ENCODE measurements at places on chromosomes 2 and 18.

GRCh38 chr2:27262379-27263286 is at the start of gene SLC30A3:
SLC30A3 (minus strand) TSS chr2:27263047; CDS start chr2:27262906, 141 bp downstream.
- peak; percentile 68 for DNase-seq

- DNase-seq: no peak
Observed at GRCh38 chr2:239370403-239370802, 30.4 kb downstream of the HDAC4 start.

DNA sequence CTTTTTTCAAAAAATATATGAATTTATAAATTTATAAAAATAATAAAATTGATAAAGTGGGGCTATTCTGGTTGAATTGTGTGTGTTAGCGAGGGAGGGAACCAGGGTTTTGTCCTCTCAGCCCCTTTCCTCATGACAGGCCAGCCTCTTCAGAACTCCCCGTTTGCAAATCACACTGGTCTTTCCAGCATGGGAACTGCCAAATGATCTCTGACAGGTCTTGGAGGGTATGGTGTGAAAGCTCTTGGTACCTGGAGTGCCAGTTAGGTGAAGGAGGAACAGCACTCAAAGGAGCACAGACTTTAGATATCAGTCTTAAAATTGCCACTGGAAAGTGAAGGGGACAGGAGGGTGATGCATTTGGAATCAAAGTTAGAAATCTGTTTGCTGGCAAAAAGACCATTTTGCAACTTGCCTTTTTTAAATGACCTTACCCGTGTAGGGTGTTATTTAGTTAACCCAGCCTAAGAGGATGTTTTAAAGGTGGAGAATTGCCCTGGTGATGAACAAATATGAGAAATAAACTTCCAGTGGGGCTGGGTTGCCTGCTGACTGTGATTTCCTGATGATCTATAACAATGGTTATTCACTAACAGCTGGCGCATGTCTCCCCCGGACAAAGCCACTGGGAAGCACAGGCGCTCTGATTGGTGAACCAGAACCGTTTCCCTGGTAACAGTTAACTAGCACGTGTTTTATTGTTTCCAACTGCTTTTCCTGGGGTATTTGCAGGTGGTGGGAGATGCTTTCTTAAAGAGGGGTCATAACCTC is 85.3 kb upstream of the EFEMP1 start:
- peak; percentile 71 for DNase-seq

- DNase-seq: no peak
Observed at GRCh38 chr2:60271131-60271530, 282.3 kb downstream of the BCL11A start.

- no peak for DNase-seq
Observed at GRCh38 chr18:55743133-55743532, 155.1 kb upstream of the TCF4 start.

- DNase-seq: peak; percentile 29
Observed at GRCh38 chr2:33645861-33646260, 46.8 kb upstream of the FAM98A start.

- no peak for DNase-seq
Observed at GRCh38 chr18:1732143-1732542, 827.5 kb downstream of the ADCYAP1 start.

DNA sequence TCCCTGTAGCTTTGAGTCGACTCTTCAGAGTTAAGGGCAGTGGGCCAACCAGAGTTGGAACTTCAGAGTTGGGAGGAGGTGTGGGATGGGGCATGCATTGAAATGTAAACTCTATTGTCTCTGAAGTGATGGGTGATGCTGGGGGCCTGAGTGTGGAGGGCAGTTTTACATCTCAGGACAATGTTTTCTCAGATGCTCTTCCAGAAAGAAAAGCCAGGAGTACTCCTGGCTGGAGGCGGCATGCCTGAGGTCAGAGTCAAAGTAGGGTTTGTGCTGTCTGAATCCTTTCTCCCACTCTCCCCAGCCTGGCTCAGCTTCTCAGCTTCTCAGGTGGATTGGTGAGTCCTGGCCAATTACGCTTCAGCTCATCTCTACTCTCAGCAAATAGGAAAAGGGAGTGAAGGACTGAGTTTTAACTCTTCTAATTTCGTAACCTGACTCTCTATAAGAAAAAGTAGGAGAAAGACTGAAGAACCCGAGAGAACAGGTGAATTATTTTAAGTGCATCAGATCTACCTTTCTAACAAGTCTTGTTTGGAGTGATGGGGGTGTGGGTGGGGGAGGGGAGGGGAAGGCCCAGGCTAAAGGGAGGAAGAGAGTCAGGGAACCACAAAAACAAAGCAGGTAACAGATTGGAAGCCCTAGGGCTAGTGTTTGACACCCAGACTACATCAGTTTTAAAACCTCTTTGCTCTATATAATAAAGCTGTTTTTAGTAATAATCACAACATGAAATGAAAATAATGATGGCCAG is 107.5 kb upstream of the PELI1 start:
- DNase-seq: no peak

DNA sequence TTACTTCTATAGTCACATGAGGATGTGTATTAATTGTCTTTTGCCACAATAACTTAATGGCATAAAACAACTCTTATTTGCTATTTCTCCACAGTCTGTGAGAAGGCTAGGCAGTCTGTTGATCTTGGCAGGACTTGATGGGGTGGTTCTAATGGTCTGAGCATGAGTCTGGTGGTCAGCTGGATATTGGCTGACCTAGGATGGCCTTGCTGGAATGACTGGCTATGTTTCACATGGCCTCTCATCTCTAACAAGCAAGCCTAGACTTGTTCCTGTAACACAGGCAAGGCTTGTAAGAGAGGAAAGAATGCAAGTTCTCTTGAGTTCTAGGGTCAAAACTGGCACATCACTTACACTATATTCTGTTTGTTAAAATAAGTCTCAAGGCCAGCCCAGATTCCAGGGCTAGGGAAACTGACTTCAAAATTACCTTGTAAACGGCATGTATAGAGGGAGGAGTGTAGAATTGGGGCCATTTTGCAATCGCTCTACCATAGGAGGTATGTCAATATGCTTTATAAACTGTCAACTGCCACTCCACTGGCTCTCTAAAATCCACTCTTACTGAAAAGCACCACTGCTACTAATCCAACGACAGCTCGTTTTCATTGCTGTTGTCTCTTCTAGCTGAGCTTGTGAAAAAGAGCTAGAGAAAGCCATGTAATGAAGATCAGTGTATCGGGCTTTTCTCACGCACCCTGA is 325.0 kb upstream of the PKDCC start:
- peak; percentile 39 for DNase-seq

- peak; percentile 39 for DNase-seq
Observed at GRCh38 chr2:18883616-18884456, 294.5 kb upstream of the NT5C1B start.

DNA sequence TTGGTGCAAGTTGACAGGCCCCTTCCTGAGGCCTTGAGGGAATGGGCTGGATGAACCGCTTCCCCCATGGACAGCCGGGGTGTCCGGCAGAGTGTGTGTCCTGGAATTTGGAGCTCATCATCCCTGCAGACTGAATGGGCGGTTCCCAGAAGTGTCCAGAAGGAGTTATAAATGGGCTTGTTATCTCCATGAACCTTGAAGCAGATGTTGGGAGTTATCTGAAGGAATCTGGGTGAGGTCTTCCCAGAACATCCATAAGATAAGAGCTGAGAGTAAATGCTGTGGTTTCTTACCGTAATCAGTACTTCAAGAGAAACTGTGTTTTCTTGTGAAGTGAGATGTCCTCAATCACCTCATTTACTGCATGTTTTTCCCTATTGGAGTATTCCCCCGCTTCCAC is 21.1 kb downstream of the PLB1 start:
- no peak for DNase-seq

DNA sequence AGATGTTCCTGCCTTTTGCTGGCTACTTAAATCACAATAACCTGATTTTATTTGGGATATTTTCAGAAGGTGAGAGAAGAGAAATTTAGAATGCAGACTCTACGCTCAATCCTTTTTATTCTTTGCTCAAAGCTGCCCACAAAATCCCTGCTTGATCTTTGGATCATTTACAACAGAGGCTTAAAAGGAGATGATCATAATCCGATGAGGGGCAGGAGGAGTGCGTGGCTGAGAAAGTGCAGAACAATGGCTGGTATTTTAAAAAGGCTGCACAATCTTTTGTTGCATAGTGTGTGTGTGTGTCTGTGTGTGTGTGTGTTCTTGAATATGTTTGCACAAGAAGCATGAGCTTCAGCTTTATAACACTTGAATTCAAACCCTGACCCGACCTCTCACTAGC is 256.3 kb upstream of the MYT1L start:
- no peak for DNase-seq

DNA sequence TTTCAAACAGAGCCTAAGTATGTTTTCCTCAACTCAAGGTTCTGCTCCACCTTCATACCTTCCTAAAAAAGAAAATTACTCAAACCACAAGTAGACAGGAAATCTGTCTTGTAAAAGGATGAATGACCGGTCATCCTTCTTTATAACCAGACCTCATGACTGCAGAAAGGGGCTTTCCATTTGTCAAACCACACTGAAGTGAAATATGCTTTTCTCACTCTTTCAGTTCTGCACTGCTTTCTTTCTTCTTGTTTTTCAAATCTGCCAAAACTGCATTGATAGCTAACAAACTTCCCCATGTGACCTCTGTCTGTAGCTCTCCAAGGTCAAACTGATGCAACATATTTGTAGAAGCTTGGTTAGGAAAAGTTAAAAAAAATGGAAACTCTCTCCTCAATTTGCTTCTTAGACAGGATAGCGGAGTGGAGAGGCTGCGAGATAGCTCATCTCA is 308.9 kb upstream of the CCDC68 start:
- no peak for DNase-seq

- DNase-seq: no peak
Observed at GRCh38 chr18:64119916-64120315, 29.0 kb downstream of the LINC00305 start.

Data from EL (cell line).